ENCODE measurements at places on chromosomes 3 and 15.

- no peak for DNase-seq
Observed at GRCh38 chr3:110984456-110985250, 87.0 kb upstream of the NECTIN3 start.

DNA sequence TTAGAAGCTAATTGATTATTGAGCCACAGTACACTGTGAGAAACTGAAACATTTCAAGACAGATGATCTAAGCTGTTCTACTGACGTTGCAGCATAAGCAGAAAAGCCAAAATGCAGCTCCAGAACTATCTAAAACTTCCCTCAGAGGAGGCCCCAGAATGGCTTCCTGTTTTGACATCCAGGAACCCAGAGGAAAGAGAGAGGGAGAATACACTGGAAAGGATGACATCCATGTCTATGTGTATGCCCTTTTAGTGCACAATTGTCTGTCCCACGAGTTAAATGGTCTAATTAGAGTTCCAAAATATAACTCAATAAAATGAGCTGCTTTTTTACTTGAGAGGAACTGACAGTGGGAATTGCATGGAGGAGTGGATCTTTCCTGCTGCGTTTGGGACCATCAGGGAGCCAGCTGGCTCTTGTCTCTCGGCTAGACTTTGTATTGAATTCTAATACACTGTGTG, 688.1 kb downstream of the ZNF385D start:
- no peak for DNase-seq

DNA sequence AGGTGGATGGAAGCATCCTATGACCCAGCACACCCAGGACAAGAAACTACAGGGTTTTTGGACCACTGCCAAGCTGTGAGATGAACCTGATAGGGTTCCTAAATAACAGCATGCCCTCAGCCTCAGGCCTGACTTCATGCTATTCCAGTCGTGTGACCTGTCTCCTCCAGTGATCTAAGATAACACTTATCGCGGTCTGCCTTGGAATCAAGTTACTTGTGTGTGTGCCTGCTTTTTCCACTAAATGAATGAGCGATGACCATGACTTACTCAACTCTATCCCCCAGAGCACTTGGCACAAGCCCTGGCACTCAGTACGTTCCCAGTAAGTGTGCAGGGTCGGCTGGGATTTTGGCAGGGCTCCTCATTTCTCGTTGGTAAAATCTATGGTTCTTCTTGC, 172.7 kb upstream of the TP63 start:
- no peak for DNase-seq

- DNase-seq, result no peak
Observed at GRCh38 chr15:101338502-101339057, 43.5 kb upstream of the SNRPA1 start.

DNA sequence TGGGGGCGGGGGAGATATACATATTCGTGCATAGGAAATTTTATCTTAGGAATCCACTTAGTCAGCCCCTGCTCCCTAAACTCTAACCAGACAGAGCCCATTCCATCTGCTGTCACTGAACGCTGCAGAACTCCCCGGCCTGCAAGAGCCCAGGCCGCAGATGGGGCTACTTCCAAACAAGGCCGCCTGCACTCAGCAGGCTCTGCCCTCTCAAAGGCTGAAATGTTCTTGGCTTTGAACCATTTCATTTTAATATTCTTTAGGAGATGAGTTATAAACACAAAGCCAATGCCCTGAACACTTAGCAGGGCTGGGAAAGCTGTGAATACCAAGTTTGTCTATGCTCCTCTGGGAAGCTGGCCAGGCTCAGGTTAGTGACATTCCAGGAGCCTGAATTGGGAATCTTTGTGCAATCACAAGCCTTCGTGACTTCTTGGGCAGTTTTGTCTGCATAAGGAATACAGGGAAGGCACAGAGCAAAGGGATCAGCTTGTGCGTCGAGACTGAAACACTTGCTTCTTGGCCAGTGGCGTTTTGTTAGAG, 65.0 kb downstream of the SYNM start:
- no peak for DNase-seq

- no peak for DNase-seq
Observed at GRCh38 chr3:16803019-16803418, 81.7 kb upstream of the PLCL2 start.

GRCh38 chr3:14135581-14135980, 10.7 kb downstream of the TMEM43 start:
- DNase-seq, result no peak

- DNase-seq, result no peak
Observed at GRCh38 chr3:51982352-51982837, 940 bp upstream of the ACY1 start.

DNA sequence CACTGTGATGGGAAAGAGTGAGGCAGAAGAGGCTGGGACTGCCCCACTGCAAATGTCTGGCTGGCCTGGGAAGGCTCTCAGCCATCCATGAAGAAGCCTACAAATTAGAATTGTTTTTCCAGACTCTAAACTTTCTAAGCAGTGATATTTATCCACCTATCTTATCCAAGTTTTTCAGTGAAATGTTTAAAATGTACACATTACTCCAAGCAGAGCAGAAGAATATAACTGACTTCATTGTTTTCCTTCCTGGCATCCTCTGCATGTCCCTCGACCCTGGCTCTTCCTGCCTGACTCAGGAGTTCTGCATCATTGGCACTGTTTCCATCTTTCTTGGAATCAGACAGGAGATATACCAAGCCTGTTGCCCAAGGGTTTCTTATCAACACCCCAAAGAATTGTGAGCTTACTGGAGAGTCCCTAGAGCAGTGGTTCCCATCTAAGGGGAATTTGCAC, 401.5 kb upstream of the PROK2 start:
- DNase-seq, result no peak

- no peak for DNase-seq
Observed at GRCh38 chr3:134869153-134869726, 74.2 kb downstream of the EPHB1 start.

DNA sequence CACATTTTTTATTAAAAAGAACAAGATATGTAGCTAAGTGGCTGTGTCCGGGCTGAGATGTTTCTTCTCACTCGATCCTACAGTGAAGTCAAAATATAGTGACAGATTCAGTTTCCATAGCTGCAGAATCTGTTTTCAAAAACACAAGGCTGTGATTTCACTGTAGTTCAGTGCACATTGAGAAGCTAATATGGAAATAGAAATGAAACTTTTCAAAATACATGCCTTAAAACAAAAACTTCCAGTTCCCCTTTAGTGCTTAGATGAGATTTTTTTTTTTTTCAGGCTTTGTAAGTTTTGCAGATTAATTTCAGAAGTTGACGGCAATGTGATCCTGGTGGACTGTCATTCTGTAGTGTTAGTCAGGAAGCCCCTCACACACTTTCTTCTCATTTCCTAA, 23.8 kb upstream of the TRAK1 start:
- no peak for DNase-seq

GRCh38 chr3:194344012-194344411, 7.1 kb downstream of the CPN2 start:
- no peak for DNase-seq

- DNase-seq, result no peak
Observed at GRCh38 chr15:76062286-76062685, 2.5 kb downstream of the TMEM266 start.

DNA sequence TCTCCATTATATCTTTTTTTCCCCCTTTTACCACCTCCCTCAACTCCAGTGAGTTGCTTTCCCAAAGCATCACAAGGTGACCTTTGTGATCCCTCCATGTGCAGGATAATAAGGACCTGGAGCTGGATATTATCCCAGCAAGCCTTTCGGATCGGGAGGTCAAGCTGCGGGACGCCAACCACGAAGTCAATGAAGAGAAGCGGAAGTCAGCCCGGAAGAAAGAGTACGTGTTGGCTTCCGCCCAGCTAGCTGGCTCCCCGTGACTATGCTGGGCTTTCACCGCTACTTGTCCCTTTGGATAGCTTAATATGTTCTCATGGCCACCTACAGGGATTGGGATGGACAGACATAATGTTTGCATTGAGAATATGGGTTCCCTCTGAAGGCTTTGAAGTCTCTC, 273.7 kb upstream of the UMPS start:
- DNase-seq, result no peak

GRCh38 chr3:39753391-39753790, 56.0 kb upstream of the MYRIP start:
- DNase-seq, result no peak
